ENCODE measurements at places on chromosomes 6 and 20.
A peak's percentile ranks its signal among the peaks of the same experiment; 100 is the strongest.

- DNase-seq = peak; percentile 82
Observed at GRCh38 chr6:147381712-147382111, 126.8 kb upstream of the SAMD5 start.

- peak; percentile 90 for DNase-seq
Observed at GRCh38 chr20:48025051-48025515, 239.8 kb upstream of the SULF2 start.

DNA sequence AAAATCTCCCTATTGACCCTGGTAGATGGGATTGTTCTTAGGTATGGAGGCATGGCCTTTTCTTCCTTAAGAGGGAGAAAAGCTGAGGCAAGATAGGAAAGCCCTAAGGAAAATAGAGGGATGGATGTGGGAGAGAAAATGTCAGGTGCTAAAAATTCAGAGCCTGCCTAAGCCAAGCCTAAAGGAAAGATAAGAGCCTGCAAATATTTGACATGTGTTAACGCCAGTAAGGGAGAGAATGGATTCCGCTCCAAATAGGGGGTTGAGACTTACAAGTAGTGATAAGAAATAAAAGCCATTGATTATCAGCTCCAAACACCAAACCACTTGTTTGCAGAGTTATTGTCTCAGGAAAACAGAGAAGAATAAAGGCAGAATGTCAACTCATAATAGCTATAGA lies 533.6 kb downstream of the PTPRT start:
- no peak for DNase-seq

GRCh38 chr20:34549291-34549928 lies 9.1 kb upstream of the MAP1LC3A start:
- DNase-seq = no peak

GRCh38 chr6:21666853-21667681 lies 73.5 kb downstream of the SOX4 start:
- no peak for DNase-seq

All from fibroblast of skin of abdomen (primary cell).